ENCODE measurements at places on chromosomes 13 and 19. TPM values are rescaled to one million over a fixed set of nuclear protein-coding genes. Genes with fewer than 3 reads are reported as not detected.

The ACP7 gene
- not detected for total RNA-seq

The HCN2 gene
- total RNA-seq = 0.16 TPM

The PCSK4 gene
- total RNA-seq = 0.96 TPM

The U2AF2 gene
- 126 TPM for total RNA-seq

The FCGBP gene
- total RNA-seq = 108 TPM

The ZNF30 gene
- 2.2 TPM for total RNA-seq

The DIS3 gene
- total RNA-seq = 26.3 TPM

The ZNF136 gene
- total RNA-seq = 6.5 TPM

The CIC gene
- total RNA-seq = 57.9 TPM

The ZNF610 gene
- 1.1 TPM for total RNA-seq

The SLITRK5 gene
- total RNA-seq = 0.03 TPM

The SBK3 gene
- 1.7 TPM for total RNA-seq

The TPTE2 gene
- 0.19 TPM for total RNA-seq

The GPR18 gene
- not detected for total RNA-seq
